ENCODE measurements at places on chromosomes 7 and 10. TPM values are rescaled to one million over a fixed set of nuclear protein-coding genes. Genes with fewer than 3 reads are reported as not detected.

DNA sequence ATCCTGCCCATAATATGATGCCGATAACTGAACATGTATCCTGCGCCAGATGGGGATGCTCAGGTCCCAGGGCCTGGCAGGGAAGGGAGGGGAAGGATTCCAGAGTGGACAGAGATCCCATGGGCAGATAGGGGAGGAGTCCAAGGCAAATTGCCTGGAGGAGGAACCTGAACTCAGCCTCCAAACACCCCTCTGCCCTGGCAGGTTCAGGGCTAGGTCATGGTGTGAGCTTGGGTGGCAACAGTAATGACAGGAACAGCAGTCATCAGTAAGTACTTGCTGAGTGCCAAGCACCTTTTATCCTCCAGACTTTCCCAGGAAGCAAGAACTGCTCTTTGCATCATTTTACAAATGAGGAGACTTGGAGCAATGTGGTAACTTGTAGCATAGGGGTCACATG lies 3.8 kb upstream of the PALD1 start:
- no peak for DNase-seq

The TMEM229A gene
- total RNA-seq, result not detected

GRCh38 chr10:31708474-31708873 lies 220.2 kb downstream of the ARHGAP12 start:
- DNase-seq, result no peak

The NAT16 gene
- total RNA-seq, result not detected

The AGFG2 gene
- total RNA-seq, result 18.7 TPM

The SVOPL gene
- not detected for total RNA-seq

DNA sequence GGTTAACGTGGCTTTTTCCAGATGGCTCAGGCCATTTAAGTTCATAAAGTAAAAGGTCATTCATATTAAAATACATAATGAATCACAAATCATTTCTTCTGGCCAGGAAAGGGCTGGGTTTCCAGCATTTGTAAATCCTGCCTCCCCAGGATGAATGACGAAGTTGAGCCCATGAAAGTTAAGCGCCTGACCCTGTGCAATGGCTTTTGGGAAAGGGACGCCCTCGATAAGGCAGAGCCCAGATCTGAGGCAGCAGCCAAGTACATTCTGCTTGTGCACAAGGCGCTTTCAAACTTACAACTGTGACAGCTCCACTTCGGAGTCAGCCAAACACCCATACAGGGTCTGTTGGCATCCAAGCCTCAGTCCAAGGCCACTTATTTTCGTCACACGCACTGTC lies 2.8 kb downstream of the GIMAP6 start:
- no peak for DNase-seq

- no peak for DNase-seq
Observed at GRCh38 chr7:138370956-138371355, 89.1 kb upstream of the TRIM24 start.

The CCZ1 gene
- 50.7 TPM for total RNA-seq

DNA sequence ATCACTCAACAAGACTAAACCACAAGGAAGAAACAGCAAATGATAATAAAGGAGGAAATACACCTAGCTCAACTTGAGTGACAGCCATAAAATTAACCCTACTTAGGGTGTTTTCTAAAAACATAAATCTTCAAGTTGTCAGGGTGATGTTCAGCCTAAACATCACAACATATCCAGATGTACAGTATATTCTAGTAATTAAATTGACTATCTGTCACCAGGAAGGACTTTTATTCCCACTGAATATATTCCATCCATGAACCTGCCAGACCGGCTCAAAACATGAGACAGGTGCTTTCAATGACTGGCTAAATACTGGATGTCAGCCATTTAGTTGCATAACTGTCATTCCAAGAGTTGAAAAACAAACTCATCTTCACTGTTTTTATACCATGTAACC lies 298.1 kb upstream of the NEBL start:
- peak; percentile 48 for DNase-seq

The GRID2IP gene
- not detected for total RNA-seq

- DNase-seq, result no peak
Observed at GRCh38 chr7:135160858-135161653, 9.5 kb downstream of the CYREN start.

DNA sequence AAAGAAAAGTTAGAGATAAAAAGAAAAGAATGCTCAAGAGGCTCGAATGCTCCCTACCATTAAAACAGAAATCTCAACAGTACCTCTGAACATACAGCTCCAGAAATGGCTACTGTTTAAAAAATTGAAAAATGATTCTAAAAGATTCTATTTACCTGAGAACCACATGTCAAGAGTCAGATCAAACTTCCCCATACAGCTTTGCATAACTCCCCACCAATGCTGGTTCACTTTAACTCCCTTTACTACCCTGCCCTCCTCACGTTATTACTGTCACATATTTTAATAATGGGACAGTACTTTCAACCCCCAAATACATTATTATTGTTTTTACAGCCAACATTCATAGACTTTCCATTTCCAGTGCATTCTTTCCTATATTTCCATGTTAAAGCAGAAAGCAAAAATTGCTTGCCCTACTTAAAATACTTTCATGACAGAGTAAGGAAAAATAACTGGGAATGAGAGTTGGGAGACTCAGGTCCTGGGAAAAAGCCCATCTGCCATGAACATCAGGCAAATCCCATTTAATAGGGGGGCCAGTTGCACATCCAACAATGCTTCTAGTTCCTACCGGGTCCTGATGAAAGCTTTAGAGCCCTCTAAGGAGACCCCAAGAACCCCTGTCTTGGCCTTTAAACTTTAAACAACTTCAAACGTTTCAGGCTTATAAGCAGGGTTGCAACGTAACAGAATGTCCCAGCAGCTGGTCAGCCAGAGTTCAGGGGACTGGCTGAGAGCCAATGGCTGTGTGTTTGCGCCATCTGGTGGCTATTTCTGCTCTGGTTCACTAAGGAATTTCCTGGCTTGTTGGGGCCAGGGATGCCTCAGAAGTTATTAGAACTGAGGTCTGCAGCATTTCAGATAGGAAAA lies 247.4 kb downstream of the ELMO1 start:
- peak; percentile 79 for DNase-seq

- DNase-seq, result no peak
Observed at GRCh38 chr7:27746978-27747377, 7.0 kb downstream of the TAX1BP1 start.

DNA sequence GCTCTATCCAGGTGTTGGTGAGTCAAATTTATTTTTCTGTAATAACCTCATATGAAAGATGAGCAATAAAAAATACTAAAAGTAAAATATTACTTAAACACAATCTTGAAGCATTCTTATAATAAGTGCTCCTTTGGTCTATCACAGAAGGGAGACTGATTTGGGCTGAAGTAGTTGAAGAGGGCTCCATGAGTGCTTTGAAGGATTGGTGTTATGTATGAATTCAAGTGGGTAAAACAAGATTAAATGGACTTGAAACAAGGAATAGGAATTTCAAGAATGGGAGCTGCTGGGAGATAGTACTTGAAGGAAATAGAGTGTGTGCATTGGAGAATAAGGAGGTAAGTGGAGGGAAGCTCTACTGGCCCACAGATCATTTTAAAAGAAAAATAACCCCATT lies 7.3 kb upstream of the OR2A2 start:
- no peak for DNase-seq

The PRKAR2B gene
- total RNA-seq, result 64.1 TPM

The OR6B1 gene
- total RNA-seq, result not detected

GRCh38 chr10:62796896-62797295 lies 7.6 kb upstream of the ADO start:
- DNase-seq, result no peak

DNA sequence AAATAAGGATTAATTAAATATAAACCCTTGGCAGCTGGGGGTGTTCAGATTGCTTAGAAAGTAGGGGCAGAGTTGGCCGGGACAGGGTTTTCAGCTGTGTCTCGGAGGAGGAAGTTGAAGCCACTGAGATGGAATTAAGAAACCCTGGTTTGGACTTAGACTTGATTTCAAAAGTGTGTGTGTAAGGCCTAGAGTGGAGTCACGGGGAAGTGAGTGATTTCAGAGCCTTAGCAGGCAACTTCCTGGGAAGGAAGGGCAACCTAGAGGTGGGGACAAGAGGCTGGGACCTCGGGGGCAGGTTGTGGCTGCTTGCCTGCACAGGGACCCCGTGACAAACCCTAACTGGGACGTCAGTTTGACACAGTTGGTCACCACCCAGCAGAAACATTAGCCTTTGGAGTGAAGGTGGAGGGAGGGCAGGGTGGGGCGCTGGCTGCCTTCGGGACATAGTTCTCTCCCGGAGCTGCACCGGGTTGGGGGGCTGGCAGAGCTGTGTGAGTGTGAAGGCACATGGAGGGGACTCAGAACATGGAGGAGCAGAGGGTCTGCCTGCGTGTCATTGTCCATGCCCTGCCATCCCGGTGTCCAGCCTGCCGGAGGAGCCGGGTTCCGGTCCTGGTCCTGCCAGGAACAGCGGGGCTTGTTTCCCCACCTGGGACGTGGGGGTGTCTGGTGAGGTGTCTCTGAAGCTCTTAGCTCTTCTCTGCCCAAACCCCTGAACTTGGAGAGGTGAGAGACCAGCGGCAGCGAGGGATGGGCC lies 1.8 kb downstream of the BRI3 start:
- DNase-seq, result no peak

The MRLN gene
- total RNA-seq, result not detected

The ZCCHC24 gene
- 50.8 TPM for total RNA-seq

The ATP5MK gene
- total RNA-seq, result 204 TPM

The SPDYE9 gene
- not detected for total RNA-seq

DNA sequence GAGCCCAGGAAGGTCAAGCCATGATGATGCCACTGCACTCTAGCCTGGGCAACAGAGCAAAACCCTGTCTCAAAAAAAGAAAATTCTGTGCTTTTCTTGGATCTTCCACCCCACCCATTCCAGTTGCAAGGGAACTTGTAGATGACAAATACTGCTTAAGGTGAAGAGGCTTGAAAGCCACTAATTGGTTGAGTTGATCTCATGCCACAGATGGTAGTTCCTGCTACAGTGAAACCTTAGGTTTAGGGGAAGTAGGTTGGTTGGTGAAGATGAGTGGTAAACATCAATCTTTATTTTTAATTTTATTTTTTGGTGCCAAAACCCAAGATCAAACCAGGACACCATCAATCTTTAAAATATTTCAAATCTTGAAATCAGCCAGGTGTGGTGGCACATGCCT lies 2.9 kb upstream of the GDI2 start:
- DNase-seq, result no peak

GRCh38 chr10:95330966-95331453 lies 40.2 kb upstream of the PDLIM1 start:
- DNase-seq, result no peak

The FGFBP3 gene
- 0.66 TPM for total RNA-seq

- no peak for DNase-seq
Observed at GRCh38 chr10:50993771-50994251, 80.5 kb upstream of the PRKG1 start.

GRCh38 chr7:148625342-148625741 lies 34.8 kb downstream of the C7orf33 start:
- no peak for DNase-seq

DNA sequence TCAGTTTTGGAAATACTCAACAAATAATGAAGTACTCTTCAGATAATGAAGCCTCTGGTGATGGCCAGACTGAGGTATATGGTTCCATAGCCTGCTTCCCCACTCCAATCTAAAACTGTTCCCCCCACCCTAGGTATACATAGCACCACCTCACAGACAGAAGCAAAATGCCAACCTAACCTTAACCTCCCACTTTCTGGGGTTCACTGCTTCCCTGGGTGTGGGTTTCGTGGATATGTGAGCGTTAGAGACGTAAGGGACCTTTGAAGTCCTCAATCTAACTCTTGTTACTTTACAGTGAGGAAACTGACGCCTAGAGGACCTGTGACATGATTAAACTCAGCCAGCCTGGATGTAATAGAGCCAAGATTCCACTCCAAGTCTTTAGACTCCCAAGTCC lies 1.4 kb downstream of the RHBDD2 start:
- DNase-seq, result no peak

The TCAF2 gene
- total RNA-seq, result 4.6 TPM

The LOXL4 gene
- total RNA-seq, result 6.9 TPM

DNA sequence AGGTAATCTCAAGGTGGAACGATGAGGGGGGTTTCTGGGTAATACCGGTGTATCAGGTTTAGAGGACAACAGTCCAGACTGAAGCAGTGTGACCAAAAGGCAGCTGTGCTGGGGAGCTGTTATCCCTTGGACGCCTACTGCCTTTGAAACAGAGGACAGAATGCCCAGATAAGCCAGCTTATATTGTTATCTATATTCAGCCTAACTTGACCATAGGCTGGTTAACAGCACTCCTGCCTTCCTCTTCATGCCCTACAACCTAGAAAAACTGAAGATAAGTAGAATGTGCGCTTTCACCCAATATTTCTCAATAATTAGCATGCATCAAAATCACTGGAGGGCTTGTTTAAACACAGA lies 44.9 kb downstream of the IL6 start:
- DNase-seq, result no peak

The GTPBP4 gene
- total RNA-seq, result 32.6 TPM

DNA sequence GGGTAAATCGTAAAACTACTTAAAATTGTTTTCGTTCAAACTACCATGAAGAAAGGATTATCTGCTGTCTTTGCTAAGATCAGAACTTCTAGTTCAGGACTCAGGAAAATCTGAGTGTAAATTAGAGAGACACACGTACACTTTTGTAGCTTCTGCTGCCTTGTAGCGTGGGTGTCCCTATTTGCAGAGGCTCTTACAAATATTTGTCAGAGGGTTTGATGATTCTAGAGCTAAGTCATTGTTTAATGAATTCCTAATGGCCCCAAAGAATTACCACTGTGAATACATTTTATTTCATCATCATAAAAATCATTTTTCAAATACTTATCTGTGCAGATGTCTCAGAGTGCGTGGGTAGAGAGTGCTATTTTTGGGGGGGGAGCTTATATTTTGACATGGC lies 314.9 kb downstream of the LRMDA start:
- DNase-seq, result no peak

DNA sequence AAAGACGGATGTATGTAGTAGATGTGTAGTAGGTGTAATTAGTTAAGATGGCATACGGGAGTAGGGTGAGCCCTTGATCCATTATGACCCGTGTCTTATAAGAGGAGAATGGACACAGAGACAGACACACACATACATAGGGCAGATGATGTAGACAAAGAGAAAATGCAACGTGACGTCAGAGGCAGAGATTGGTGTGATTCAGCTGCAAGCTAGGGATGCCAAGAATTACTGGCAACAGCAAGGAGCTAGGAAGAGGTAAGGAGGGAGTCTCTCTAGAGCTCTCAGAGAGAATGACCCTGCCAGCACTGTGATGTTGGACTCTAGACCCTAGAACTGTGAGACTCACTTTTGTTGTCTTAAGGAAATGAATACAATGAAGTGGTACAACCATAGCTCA lies 247.0 kb upstream of the HABP2 start:
- DNase-seq, result no peak

The ZWINT gene
- 1.3 TPM for total RNA-seq

- no peak for DNase-seq
Observed at GRCh38 chr10:117373823-117374505, 1.3 kb downstream of the PDZD8 start.

DNA sequence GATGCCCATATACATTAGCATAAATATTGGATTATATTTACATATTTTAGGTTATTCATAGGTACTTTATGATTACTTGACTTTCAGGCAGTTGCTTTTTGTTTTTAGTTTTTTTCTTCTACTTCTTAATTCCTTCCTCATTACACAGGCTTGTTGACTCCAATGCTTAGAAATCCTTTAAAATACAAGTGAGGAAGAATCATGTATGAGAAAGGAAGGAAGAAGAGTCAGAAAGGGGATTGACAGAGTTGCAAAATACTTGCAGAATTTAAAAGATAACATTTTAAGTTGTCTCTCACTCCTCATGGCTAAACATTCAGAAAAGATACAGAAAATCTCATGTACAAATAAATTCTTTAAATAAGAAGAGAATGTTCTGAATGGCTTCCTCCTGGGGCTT lies 61.9 kb downstream of the ATXN7L1 start:
- no peak for DNase-seq

The NRAP gene
- not detected for total RNA-seq
